Lung (tissue), 17 donors: ENCODE measurements at places on chromosomes 4 and X. TPM values are rescaled to one million over a fixed set of nuclear protein-coding genes. Genes with fewer than 3 reads are reported as not detected.

GRCh38 chr4:136900696-136901095, 631.6 kb downstream of the PCDH18 start:
- H3K36me3 ChIP-seq, result no peaks in the 10 kb centered on the region
- no peak overlapping the region for H3K27ac ChIP-seq
- no peak overlapping the region for H3K4me3 ChIP-seq
- no peaks in the 10 kb centered on the region for H3K4me1 ChIP-seq
- H3K27me3 ChIP-seq, result no peaks in the 10 kb centered on the region

GRCh38 chr4:165518686-165519085, 139.9 kb downstream of the CPE start:
- DNase-seq, result no peak
- H3K27me3 ChIP-seq, result no peaks in the 10 kb centered on the region
- no peaks in the 10 kb centered on the region for H3K4me1 ChIP-seq
- no peak overlapping the region for H3K4me3 ChIP-seq
- H3K27ac ChIP-seq, result no peak overlapping the region
- no peaks in the 10 kb centered on the region for H3K36me3 ChIP-seq

DNA sequence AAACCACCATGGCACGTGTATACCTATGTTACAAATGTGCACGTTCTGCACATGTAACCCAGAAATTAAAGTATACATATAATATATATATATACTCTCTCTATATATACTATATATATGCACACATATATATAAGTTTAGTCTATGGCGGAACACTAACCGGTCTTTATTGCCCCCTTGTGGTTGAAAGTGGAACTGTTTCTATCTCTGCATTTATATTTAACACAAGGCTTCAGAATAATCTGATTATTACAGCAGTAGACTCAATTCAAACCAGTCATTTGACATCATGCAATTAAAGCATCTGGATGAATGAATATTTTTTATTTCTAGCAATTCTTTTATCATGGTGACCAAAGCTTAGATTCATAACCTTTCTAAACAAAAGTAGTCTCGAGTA, 14.6 kb downstream of the RAB9B start:
- H3K4me1 ChIP-seq, result no peaks in the 10 kb centered on the region
- H3K36me3 ChIP-seq, result no peaks in the 10 kb centered on the region
- no peak overlapping the region for H3K27ac ChIP-seq
- no peak overlapping the region for H3K4me3 ChIP-seq

GRCh38 chrX:14013054-14013453, 16.6 kb downstream of the GEMIN8 start:
- H3K27me3 ChIP-seq, result peaks cover 44% of the 10 kb centered on the region
- no peak overlapping the region for H3K27ac ChIP-seq
- peaks cover 3% of the 10 kb centered on the region for H3K36me3 ChIP-seq

- H3K4me3 ChIP-seq, result no peak overlapping the region
- no peaks in the 10 kb centered on the region for H3K36me3 ChIP-seq
- no peak for DNase-seq
- H3K27ac ChIP-seq, result peak overlapping the region; percentile 81
Observed at GRCh38 chrX:136191171-136191570, 43.8 kb downstream of the FHL1 start.

- H3K36me3 ChIP-seq, result no peaks in the 10 kb centered on the region
- H3K27ac ChIP-seq, result peak overlapping the region; percentile 21
- DNase-seq, result no peak
- H3K27me3 ChIP-seq, result peaks cover 4% of the 10 kb centered on the region
Observed at GRCh38 chrX:18970465-18970864, 13.4 kb downstream of the PHKA2 start.

DNA sequence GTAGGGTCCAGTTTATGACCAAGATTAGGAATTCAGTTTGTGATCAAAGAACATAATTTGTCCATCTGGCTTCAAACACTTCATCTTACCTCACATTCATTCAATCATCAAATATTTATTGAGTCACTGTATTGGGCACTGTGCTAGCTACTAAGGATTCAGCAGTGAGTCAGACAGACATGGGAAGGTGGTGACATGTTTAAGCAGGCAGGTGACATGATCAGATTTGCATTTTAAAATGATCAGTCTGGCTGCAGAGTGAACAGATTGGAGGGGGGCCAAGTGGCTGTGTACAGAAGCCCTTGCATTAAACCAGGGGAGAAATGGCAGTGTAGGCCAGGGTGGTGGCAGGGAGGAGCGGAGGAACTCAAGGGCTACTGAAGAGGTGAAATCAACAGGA, 25.1 kb upstream of the APLN start:
- peaks cover 8% of the 10 kb centered on the region for H3K4me1 ChIP-seq
- no peak overlapping the region for H3K27ac ChIP-seq
- no peak overlapping the region for H3K4me3 ChIP-seq
- H3K36me3 ChIP-seq, result no peaks in the 10 kb centered on the region
- no peaks in the 10 kb centered on the region for H3K27me3 ChIP-seq
- DNase-seq, result no peak

DNA sequence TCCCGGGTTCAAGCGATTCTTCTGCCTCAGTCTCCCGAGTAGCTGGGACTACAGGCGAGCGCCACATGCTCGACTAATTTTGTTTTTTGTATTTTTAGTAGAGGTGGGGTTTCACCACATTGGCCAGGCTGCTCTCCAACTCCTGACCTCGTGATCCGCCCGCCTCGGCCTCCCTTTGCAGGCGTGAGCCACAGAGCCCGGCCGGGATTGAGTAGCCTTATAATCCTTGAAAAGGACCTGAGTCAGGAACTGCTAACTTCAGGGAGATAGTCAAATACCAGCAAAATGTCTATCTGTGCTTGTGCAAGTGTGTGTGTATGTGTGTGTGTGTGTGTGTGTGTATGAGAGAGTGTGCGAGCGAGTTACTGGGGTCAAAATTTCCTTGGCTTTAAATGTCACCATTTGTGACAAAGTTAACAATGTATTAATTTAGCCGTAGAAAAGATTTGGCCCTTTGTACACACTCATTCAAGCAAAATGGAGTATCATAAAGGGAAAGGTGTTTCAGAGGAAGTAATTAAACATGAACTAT, 1.8 kb upstream of the KDM6A start:
- no peak overlapping the region for H3K4me3 ChIP-seq
- DNase-seq, result peak; percentile 29
- H3K27me3 ChIP-seq, result no peaks in the 10 kb centered on the region
- peaks cover 22% of the 10 kb centered on the region for H3K4me1 ChIP-seq
- H3K27ac ChIP-seq, result peak overlapping the region; percentile 66

GRCh38 chrX:139881130-139881529, 51.7 kb downstream of the ATP11C start:
- DNase-seq, result no peak
- H3K27me3 ChIP-seq, result no peaks in the 10 kb centered on the region
- H3K27ac ChIP-seq, result no peak overlapping the region
- H3K4me3 ChIP-seq, result no peak overlapping the region
- no peaks in the 10 kb centered on the region for H3K36me3 ChIP-seq

DNA sequence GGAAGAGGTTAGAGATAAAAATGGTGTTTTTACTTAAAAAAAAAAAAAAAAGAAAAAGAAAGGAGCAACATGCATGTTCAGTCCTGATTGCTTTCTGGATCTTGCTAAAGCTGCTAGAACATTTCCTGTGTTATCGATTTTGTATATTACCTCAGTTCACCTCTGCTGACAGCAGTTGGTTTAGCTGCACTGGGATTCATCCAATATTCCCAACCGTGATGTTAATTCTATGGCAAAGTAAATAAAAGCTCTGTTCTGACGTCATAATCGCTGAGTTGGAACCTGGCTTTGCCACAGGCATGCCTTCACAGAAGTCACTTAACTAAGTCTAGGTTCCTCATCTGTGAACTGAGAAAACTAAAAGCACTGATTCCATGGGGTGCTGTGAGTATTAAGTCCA, 90.7 kb upstream of the SORBS2 start:
- H3K4me1 ChIP-seq, result peaks cover 3% of the 10 kb centered on the region
- no peaks in the 10 kb centered on the region for H3K27me3 ChIP-seq
- H3K27ac ChIP-seq, result no peak overlapping the region
- no peak for DNase-seq
- H3K36me3 ChIP-seq, result no peaks in the 10 kb centered on the region

DNA sequence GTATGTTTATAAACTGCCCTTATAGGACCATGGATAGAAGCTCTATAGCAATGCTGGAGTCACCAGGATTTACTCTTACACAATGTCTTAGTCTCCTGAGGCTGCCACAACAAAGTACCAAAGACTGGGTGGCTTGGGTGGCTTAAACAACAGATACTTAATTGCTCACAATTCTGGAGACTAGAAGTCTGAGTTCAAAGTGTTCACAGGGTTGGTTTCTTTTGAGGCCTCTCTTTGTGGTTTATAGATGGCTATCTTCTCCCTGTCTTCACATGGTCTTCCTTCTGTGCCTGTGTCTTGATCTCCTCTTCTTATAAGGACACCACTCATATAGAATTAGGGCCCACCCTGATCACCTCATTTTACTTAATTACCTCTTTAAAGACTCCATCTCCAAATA, 2.0 kb upstream of the TRPC3 start:
- H3K36me3 ChIP-seq, result no peaks in the 10 kb centered on the region
- no peak overlapping the region for H3K4me3 ChIP-seq
- H3K27ac ChIP-seq, result no peak overlapping the region
- no peaks in the 10 kb centered on the region for H3K4me1 ChIP-seq
- peaks cover 6% of the 10 kb centered on the region for H3K27me3 ChIP-seq
- no peak for DNase-seq

- no peak for DNase-seq
- no peaks in the 10 kb centered on the region for H3K27me3 ChIP-seq
Observed at GRCh38 chr4:122606364-122607043, 14.4 kb downstream of the IL21 start.

GRCh38 chrX:128975745-128976144, 547.5 kb downstream of the SMARCA1 start:
- H3K4me1 ChIP-seq, result no peaks in the 10 kb centered on the region
- H3K36me3 ChIP-seq, result no peaks in the 10 kb centered on the region
- peak; percentile 29 for DNase-seq
- H3K27me3 ChIP-seq, result no peaks in the 10 kb centered on the region
- no peak overlapping the region for H3K27ac ChIP-seq

- no peak for DNase-seq
- H3K4me3 ChIP-seq, result no peak overlapping the region
- H3K27me3 ChIP-seq, result peaks cover 6% of the 10 kb centered on the region
- no peak overlapping the region for H3K27ac ChIP-seq
- no peaks in the 10 kb centered on the region for H3K36me3 ChIP-seq
- H3K4me1 ChIP-seq, result no peaks in the 10 kb centered on the region
Observed at GRCh38 chrX:131477498-131477897, 66.4 kb upstream of the OR13H1 start.

- H3K36me3 ChIP-seq, result no peaks in the 10 kb centered on the region
- H3K27me3 ChIP-seq, result no peaks in the 10 kb centered on the region
- H3K27ac ChIP-seq, result no peak overlapping the region
- H3K4me3 ChIP-seq, result no peak overlapping the region
Observed at GRCh38 chr4:55170462-55170861, 45.1 kb upstream of the KDR start.

DNA sequence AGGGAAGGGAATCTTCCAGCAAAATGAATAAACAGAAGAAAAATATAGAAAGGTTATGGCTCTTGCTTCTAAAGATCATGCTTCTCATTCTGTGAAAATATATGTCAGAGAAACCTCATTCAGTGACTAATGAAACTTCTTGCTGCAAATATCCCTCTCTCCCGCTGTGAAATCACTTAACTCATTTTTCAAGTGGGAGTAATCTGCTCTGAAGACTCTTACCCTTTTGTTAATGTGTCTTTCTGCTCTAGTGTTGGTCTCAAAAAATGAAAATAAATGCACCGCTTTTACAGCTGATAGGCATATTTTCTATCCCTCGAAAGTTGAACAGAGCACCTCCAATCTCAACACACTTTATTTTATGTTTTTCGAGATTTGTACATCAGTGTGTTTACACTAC, 252.3 kb downstream of the NLGN4X start:
- no peaks in the 10 kb centered on the region for H3K4me1 ChIP-seq
- no peak overlapping the region for H3K27ac ChIP-seq
- no peaks in the 10 kb centered on the region for H3K36me3 ChIP-seq
- DNase-seq, result no peak
- H3K27me3 ChIP-seq, result no peaks in the 10 kb centered on the region

GRCh38 chr4:3267576-3268394, 18.8 kb downstream of the MSANTD1 start:
- no peak overlapping the region for H3K4me3 ChIP-seq
- no peaks in the 10 kb centered on the region for H3K27me3 ChIP-seq
- H3K36me3 ChIP-seq, result no peaks in the 10 kb centered on the region

- DNase-seq, result no peak
- H3K4me3 ChIP-seq, result no peak overlapping the region
- H3K27me3 ChIP-seq, result no peaks in the 10 kb centered on the region
- no peak overlapping the region for H3K27ac ChIP-seq
Observed at GRCh38 chr4:57374866-57375595, 264.8 kb upstream of the IGFBP7 start.

DNA sequence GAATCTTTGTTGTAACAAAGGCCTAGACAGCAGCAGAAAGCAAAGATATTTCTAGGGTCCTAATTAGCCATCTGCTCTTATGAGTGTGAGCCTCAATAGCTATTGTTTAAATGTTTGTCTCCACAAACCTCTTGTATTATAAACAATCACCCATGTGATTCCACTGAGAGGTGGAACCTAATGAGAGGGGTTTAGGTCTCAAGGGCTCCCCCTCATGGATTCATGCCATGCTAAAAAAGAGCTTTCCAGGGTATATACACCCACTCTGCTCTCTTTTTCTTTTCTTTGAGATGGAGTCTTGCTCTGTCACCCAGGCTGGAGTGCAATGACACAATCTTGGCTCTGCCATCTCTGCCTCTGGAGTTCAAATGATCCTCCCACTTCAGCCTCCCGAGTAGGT, 42.1 kb downstream of the TRIM61 start:
- no peak overlapping the region for H3K27ac ChIP-seq
- H3K36me3 ChIP-seq, result no peaks in the 10 kb centered on the region
- H3K4me3 ChIP-seq, result no peak overlapping the region

DNA sequence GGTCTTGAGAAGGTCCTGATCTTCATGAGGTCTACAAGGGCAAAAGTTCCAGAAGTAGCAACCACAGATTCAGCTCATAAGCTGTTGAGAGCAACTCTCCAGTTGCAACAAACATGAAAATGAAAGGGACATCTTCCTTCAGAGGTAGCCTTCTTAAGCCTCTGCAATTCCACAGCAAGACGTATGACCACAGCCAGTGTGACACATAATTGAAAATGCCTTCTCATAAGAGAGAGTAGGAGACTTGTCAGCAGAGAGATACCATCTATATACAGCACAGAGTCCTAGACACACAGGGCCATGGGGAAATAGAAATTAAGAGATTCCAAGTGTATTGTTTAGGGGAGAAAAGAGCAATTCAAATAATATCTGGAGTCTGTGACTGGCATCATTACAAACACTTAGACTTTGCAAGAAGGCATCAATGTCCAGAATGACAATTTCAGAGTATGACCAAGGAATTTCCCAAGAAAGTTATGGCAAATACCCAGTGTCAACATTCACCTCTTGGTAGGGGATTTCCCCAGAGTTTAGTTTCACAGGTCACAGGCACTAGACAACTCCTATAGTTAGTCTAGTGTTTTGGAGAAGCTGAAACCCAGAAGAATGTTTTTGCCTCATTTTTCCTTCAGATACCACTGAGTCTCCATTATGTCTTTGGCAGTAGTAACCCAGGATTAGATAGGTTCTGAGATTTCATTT, 340.3 kb downstream of the ZNF674 start:
- H3K4me1 ChIP-seq, result no peaks in the 10 kb centered on the region
- H3K27ac ChIP-seq, result no peak overlapping the region
- no peak for DNase-seq
- no peak overlapping the region for H3K4me3 ChIP-seq

Gene HTN3
- not detected for total RNA-seq

Gene MMAA
- total RNA-seq, result 6.5 TPM

Gene LRPAP1
- 177 TPM for total RNA-seq

Gene SLC9A6
- 19.2 TPM for total RNA-seq

Gene SSX2B
- total RNA-seq, result not detected

Gene SULT1B1
- total RNA-seq, result 4.7 TPM

Gene PDCL2
- total RNA-seq, result not detected

Gene RAB40AL
- 2.4 TPM for total RNA-seq

Gene INTS6L
- total RNA-seq, result 6.8 TPM

Gene RAB41
- not detected for total RNA-seq

Gene CLDN24
- not detected for total RNA-seq

Gene MTMR8
- 5.8 TPM for total RNA-seq
